Activated CD4-positive, alpha-beta T cell treated with anti-CD3 and anti-CD28 coated beads for 48 hours (primary cell): ENCODE measurements at places on chromosomes 13 and 19.

DNA sequence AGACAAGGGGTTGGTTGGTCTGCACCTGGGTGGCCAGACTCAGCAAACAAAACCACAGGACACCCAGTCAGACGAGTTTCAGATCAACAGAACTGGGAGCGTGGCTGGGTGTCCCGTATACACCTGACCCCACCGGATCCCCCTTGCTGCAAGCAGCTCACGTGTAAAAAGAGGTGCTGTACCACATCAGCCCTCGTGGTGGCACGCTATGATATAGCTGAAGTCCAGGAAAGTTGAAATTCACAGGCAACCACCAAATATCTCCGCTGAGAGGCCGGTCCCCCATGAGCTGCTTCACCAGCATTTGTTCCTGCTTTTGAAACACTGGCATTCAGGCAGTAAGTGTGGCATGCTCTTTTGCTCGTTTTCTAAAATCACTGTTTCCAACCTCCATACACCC lies 92.3 kb downstream of the TUBA3C start:
- no peak for DNase-seq

- DNase-seq = no peak
Observed at GRCh38 chr13:75196147-75196837, 285.7 kb downstream of the TBC1D4 start.

GRCh38 chr13:42574435-42575311 lies 721 bp downstream of the TNFSF11 start:
- DNase-seq = peak; percentile 83

DNA sequence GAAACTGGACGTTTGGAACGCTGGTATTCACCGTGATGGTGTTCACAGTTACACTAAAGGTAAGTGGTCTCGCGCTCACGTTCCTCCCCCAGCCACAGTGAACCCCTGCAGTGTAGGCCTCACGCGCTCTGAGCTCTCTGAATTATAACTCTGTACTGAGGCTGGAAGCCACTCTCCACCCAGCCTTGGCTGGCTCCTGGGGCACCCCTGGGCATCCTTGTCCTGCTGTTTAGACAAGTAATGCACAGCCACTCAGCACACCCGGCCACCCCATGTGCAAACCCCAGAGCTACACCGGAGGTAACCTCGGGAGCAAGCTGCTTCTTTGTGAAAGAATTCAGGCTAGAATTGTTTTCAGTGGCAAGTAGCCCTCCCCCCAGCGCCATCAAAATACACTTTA lies 97.3 kb upstream of the MCF2L start:
- no peak for DNase-seq

DNA sequence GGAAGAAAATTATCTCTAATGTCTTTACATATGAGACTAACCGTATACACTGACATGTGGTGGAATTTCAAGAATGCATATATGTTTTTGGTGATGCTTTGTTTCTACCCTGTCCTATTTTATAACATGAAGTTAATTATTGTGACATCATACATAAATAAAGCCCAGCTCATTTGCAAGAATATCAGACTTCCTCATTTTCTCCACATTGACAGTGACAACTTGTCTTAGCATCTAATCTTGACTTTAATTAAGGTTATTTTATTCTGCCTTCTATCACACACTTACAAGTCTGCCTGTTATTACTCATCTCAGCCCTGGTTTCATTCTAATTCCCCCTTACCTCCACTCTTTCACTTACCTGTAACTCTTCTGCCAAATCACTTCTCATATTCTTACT lies 140.6 kb upstream of the STARD13 start:
- DNase-seq = no peak

- no peak for DNase-seq
Observed at GRCh38 chr13:99276706-99277105, 18.5 kb upstream of the GPR18 start.

- DNase-seq = no peak
Observed at GRCh38 chr19:6232601-6233055, 47.1 kb downstream of the MLLT1 start.

GRCh38 chr13:96065849-96066248 lies 12.6 kb upstream of the UGGT2 start:
- DNase-seq = no peak

DNA sequence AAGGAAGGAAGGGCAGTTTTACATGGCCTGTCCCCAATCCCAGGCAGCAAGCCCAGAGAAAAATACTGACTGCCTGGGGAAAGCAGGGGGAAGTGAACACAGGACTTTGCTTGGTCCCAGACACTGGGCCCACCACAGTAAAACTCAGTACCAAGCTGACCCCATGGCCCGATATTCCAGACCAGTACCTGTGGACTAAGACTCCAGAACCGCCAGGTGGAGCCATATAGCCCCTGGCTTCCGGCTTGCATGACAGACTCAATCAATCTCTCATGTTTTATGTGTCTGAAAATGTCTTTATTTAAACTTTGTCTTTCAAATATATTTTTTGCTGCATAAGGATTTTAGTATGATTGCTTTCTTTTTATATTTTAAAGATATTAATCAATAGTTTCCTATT lies 767.9 kb upstream of the SLITRK6 start:
- DNase-seq = no peak

DNA sequence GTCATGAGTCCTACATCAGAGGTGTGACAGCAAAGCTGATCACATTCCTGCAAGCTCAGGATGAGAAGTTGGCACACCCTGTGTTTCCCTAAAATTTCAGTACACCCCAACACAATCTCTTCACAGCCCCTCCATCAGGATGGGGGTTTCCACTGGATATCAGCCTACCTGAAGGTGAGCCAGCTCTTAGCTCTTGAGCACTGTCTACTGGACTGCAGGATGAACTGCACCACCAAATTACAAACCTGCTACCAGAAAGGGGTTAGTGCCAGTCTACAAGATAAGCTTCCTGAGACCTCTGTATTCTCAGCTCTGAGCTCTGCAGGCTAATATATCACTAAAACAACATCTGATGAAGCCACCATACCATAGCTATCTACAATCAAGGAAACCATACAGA lies 1616.2 kb upstream of the SPRY2 start:
- DNase-seq = no peak

DNA sequence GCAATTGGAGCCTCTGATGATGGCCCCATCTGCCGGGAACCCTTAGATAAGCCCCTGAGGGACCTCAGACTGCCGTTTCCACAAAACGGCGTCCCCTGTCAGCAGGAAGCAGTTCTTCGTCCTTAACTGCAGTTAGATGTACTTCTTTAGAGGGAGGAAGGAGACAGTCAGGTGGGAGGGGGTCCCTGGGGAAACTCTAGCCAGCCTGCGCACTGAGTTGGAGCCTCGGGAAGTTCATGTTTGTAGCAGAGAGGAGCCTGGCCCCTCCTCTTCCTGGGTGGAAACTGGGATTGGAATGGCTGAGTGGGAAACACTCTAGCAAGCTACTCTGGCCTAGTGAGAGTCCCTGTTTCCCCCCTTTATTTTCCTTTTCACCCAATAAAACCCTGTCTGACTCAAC lies 612.4 kb downstream of the PCDH9 start:
- DNase-seq = no peak

DNA sequence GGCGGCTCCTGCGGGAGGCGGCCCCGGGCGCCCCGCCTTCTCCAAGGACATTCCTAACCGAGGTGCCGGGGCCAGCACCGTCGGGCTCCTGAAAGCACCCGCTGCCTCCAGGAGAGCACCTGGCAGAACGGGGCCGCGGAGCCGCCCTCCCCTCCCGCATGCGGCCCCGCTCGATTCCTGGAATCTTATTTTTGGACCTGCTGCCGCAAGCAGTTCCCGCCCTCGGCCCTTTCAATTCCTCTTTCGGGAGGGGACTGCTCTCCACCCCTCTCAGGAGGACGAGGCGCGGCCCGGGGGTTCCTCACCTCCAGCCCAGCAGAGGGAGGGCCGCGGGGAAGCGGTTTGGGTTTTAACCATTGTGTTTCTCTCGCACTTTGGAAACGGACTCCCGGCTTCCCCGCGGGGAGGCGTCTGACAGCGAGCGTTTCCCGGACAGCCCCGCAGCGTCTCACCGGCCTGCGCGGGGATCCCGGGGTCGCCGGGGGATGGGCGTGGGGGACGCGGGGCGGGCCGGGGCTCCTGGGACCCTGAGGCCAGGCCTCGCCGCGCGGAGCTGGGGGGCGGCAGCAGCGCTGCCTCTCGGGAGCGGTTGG lies 849 bp downstream of the GAS6 start:
- no peak for DNase-seq

GRCh38 chr13:46355088-46355468 lies 32.0 kb downstream of the RUBCNL start:
- no peak for DNase-seq

DNA sequence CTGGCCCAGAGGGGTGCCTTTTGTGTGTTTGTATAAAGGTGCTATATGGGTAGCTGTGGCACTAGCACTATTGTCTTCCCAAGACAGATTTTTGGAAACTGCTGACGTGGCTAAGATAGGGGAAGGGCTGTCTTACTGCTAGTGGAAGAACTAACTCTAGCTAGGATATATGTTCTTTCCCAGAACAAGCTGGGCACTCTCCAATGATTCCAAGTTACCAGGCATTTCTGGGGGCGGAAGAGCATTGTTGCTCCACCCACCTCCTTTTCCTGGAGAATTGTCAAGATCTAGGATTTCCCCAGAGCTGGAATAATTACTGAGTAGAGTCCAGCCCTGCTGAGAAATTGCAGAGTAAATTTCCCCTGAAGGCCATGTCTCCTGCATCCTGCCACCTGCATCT lies 408.3 kb downstream of the KLF5 start:
- DNase-seq = no peak
